ENCODE measurements at places on chromosomes 6 and 20.

GRCh38 chr6:87794922-87795885, 93.2 kb upstream of the AKIRIN2 start:
- DNase-seq: no peak

DNA sequence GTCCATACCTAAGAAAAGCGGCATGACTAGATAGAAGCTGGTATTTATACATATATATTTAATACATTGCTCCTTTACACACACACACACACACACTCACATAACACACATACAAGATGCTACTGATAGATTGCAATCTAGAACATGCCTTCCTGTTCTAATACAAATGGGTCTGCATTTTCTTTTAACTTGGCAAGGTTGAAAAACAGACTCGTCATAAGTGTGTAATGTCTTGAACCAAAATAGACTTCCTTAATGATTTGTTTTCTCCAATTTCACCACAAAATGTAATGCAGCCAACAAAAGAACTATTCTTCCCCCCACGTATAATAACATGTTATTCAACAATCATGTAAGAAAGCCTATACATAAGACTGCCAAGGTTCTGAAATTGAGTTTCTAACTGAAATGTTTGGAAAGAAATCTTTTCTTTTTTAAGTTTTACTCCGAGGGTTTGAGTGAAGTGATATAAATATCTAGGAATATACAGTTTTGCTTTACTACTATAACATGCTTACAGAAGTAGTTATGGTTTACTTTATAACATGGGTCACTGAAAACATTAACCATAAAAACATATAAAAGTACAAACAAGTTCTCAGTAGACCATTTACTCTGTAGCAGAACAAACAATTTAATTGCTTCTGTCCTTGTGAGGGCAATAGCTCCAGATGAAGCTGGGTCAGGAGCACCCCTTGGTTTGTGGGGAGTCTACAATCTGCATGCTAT, 207.5 kb downstream of the FOXC1 start:
- no peak for DNase-seq

DNA sequence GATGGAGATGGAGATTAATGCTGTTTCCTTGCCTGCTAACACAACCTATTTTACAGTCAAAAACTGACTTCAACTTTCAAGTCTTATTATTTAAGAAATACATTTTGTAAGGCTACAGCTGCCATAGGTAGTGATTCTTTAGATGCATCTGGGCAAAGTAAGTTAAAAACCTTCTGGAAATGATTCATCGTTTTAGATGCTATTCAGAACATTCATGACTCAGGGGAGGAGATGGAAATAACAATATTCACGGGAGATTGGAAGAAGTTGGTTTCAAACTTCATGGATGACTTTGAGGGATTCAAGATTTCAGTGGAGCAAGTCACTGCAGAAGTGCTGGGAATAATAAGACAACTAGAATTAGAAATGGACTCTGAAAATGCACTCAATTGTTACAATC, 174.9 kb upstream of the GGTLC1 start:
- no peak for DNase-seq

DNA sequence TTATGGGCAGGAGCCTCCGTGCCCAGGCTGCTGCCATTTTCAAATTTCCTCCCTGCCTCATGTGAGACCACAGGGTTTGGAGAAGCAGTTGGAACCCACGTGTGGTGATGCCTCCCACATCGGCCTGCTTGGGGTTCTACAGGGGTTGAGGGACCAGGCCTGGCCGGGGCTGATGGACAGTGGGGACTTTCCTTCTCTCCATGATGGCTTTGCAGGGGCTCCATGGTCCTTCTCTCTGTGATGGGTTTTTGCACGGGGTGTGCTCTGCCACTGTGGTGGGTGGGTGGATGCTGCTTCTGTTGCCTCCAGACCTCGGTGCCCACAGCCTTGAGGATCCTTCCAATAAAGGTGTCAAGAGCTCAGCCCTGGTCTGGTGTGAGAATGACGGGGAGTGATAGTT, 54.4 kb downstream of the ADNP start:
- no peak for DNase-seq

GRCh38 chr6:89944181-89944755, 50.0 kb downstream of the GJA10 start:
- DNase-seq: no peak

DNA sequence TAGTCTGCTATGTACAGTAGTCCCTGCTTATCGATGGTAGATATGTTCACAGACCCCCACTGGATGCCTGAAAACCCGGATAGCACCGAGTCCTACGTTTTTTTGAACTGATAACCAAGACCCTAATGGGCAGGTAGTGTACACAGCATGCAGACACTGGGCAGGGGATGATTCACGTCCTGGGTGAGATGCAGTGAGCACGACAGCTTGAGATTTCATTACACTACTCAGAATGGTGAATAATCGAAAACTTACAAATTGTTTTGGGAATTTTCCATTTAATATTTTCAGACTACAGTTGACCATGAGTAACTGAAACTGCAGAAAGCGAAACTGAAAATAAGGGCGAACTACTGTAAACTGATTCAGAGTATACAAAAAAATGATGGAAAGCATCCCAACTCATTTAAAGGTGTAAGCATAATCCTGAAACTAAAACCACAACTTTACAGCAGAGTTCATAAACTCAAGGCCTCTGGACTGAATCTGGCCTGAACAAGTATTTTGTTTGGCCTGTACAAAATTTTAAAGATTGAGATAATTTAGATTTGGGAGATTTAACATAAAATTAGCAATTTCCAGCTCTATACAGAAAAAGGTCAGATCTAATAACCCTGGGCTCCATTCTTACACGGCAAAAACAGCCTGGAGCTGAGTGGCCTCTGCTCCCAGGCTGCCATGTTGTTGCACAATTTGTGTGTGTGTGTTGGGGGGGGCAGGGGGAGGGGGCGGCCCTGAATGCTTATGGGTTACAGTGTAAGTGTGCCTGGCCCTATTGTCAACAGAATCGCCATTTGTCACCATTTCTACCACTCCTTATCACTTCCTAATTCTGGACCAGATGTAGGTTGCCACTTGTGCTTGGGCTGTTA, 34.9 kb downstream of the RNF24 start:
- DNase-seq: no peak

DNA sequence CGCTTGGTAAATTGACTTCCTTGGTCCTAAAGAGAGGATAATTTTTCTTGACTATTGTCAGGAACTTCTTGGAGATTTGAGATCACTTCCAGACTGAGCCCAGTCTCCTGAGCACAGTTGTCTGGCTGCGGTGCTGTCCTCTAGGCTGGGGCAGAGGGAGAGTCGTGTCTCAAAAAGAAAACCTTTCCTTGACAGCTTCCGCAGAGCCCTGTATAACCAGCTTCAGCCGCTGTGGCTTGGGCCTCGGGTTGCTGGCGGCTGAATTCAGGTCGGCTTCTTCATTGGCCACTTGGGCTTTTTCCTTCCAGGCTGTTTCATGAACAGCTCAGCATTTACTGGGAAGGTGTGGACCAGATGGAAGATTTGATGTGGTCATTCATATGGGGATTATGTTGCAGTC, 75.9 kb downstream of the DHX35 start:
- no peak for DNase-seq

DNA sequence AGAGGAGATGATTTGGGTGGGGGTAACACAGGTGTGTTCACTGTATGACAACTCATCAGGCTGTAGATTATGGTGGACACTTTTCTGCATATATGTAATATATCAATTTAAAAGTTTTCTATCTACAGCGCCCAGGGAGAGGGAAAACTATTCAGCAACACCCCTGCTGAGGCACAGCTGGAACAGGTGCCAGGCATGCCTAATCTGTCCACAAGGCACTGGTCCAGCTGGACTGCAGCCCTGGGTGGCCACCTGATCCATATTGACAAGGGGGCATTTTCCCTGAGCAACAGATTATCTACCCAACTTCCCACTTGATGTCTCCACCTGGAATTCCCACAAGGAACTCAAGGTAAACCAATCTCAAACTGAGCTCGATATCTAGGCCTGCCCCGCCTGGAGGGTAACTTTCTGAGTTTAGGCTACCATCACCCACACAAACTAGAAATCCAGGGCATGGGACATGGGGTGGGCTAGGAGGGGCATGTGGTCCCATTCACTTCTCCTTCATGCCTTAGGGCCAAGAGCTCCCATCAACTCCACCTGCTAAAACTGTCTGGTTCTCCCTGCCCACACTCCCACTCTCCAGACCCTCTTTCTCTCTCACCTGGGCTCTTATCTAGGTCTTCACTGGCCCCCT, 4.6 kb downstream of the SLC22A16 start:
- DNase-seq: no peak

DNA sequence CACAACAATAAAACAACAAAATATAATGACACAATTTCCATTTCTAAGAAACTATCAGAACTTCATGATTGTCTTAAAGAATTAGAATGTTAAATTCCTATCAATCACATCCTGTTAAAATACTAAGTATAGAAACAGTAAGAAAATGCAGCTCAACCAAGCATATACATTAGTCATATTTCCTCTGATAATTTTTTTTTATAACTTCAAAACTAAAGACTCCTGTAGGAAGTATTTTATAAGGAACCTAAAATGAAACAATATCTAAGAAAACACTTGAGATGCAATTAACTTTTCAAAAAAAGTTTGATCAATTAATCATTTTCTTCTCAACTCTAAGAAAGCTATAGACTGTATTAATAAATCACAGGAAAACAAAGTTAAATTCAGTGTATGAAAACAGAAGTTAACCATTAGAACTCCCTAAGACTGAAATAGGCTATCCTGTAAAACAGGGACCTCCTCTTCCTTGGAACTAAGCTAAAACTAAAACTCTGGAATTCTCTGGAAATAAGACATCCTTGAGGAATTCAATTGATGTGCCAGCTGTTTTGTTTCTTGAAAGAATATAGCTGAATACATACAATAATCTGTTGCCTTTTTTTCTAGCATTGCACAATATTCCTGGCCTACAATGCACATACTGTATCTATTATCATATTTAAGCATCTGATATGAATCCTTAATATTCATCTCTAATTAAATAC, 19.8 kb downstream of the FKBP5 start:
- DNase-seq: no peak

DNA sequence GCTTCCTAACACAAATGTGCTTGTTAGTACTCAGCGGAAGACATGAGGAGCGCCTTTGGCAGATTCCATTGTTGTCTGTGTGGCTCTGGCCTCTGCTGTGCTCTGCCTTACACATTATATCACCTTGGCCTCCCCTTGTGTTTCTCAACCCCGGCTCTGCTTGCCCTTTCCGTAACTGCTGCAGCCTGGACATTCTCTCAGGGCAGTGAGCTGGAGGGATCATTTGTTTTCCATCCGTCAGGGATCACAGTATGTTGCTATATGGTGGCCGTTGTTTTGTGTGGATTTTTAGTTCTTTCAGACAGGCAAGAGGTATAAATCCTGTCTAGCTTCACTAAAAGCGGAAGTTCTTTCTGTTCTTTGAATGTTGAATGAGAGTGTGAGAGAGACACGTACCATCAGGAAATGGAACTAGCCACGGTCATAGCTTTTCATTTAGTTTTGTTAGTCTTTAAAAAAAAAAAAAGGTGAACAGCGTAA, 175.1 kb downstream of the JARID2 start:
- no peak for DNase-seq

DNA sequence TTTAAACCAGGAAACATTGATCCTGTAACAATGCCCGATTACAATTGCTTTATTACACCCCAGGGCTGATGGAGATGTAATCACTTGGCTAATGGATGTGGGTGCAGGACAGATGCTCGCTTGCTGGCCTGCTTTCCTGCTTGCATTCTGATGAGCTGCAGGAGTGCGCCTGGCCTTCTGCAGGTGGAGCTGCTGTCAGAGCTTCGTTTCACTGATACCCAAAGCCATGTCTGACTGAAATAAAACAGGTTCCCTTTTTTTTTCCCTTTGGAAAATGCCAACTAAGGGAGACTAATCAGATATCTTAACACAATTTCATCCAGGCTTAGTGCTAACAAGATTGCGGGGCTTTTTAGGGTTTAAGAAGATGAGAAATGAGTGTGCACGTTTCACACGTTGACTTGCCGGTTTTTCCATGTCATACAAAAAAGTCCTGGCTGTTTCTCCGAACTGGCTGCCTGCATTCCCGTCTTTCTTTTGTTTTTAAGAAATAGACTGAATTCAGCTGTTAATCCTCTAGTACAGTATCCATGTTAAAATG, 60.7 kb downstream of the VAPB start:
- DNase-seq: peak; percentile 57

DNA sequence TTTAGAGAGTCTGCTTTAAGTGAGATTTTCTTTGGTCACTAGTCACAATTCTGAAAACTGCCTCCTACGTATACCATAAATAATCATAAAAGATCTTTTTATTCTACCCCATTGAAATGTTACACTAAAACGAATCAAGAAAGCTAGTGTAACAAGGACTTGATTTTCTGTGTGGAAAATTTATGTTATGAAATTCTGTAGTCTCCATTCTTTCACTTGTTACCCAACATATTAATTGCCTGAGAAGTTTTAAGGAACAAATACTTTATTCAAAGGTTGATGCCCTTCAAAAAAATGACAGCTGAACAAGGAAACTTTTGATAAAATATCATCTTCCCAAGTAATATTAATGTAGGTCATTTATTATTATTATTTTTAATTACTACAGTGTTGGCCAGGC, 13.3 kb upstream of the HBS1L start:
- DNase-seq: no peak

DNA sequence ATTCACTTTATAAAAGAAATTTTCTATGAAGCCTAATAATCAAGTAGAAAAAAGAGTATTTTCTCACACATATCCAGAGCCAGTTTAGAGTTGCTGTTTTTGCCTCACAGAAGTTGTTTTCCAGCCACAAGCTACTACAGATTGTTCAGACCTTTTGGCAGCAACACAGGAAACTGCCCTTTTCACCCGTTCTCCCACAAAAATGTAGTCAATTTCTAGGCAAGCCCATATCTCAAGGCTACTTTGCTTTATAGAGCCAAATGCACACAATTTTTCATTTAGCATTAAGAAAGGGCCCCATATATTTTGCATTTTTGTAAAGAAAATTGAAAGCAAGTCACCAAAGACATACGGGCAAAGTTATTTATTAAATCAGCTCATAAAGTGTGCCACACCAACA, 49.5 kb downstream of the EPB41L2 start:
- no peak for DNase-seq

DNA sequence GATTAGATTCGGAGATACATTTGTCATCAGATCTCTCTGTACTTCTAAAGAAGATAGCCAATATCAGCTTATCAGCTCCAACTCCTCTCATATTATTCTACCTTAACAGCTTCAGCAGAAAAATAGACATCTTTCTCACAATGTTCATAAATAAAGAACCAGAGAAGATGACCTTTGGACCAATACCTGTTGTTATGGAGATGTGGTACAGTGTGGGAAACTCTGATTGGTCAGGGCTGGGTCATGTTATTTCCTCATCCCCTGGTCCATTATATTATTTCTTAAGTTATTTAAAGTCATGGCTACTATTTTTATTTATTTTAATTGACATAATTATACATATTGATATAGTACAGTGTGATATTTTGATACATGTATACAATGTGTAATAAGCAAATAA, 35.9 kb upstream of the POLR1H start:
- DNase-seq: no peak

GRCh38 chr6:81818901-81819361, 66.5 kb upstream of the TENT5A start:
- DNase-seq: no peak

GRCh38 chr6:24329022-24329421, 28.8 kb downstream of the DCDC2 start:
- DNase-seq: no peak

- no peak for DNase-seq
These were observed 202.6 kb downstream of the SOD2 start for GRCh38 chr6:159490298-159490937.

- DNase-seq: no peak
These were observed 54.7 kb downstream of the CDC5L start for GRCh38 chr6:44442236-44442635.

- DNase-seq: no peak
These were observed 77.7 kb downstream of the UBE3D start for GRCh38 chr6:82987951-82988350.
